ENCODE measurements at places on chromosomes 2 and 18.
A peak's percentile ranks its signal among the peaks of the same experiment; 100 is the strongest.

DNA sequence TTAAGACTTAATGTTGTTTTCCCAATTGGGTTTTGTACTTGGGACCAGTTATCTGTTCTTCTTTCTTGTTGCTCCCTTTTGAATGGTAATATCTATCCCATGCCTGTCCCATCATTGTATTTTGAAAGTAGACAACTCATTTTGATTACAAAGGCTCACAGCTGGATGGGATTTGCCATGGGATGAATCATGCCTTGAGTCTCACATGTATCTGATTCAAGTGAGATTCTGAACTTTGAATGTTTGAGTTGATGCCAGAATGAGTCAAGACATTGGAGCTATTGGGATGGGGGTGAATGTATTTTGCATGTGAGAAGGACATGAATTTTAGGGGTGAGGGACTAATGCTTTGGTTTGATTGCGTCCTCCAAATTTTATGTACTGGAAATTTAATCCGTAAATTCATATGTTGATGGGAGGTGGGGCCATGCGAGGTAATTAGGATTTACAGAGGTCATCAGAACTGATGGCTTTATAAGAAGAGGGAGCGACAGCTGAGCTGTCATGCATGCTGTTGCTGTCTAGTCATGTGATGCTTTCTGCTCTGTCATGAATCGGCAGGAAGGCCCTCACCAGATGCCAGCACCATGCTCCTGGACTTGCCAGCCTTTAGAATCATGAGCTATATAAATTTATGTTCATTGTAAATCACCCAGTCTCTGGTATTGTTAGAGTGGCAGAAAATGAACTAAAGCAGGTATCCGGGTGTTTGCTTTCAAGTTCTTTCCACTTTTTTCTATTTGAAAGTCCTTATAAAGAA is 741.3 kb upstream of the RAB6C start:
- DNase-seq, result no peak

DNA sequence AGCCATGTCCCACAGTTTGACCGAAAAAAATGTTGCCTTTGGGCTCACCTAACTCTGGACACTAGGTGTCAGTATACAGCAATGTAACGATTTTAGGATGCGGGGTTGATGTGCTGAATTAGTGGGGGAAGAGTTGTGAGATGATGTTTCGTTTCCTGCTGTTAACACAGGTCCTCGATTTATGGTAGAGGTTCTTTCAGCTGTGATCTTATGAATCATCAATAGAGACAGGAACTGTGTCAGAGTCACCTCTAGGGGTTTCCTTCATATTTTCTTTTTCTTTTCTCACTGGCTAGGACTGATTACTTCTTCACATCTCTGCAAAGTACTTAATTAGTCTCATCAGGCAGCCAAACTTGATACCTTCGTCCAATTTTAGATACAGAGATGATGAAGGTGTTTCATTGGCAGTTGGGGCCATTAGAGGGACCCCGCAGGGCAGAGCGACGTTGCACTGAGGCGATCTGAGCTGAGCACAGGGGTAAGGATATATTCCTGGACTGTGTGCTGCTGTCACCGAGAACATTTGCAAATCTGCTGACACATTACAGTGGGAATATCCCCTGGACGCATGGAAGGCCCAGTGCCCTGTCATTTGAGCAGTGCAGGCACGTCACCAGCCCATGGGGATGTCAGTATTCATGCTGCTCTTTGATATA is 10.2 kb upstream of the MMADHC start:
- DNase-seq, result peak; percentile 20

DNA sequence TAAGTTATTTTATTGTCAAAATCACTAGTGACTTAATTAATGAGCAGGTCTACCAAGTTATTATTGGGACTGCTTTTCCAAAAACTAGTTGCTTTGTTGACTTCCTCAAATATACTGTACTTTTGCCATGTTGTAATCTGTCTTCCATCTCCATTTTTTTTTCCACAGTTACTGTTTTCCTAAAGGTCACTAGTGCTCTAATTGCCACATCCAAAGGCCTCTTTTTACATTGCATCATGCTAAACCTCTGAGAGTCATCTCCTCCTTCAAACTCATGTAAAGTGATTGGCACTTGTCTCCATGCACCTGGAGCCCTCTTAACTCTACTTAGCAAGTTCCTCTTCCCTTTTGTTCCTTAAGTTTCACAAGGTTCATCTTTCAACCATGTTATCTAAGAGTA is 11.8 kb downstream of the PMAIP1 start:
- DNase-seq, result no peak

- DNase-seq, result peak; percentile 62
These were observed 94.1 kb upstream of the THOC1 start for GRCh38 chr18:361941-362310.

- DNase-seq, result no peak
These were observed 123.4 kb downstream of the MRO start for GRCh38 chr18:50696436-50696835.

GRCh38 chr2:143686585-143687164 is 557.5 kb downstream of the ARHGAP15 start:
- DNase-seq, result no peak

- peak; percentile 67 for DNase-seq
These were observed 38.5 kb downstream of the LPIN1 start for GRCh38 chr2:11784747-11785610.

- no peak for DNase-seq
These were observed 118.1 kb downstream of the NCK2 start for GRCh38 chr2:105862843-105863242.

DNA sequence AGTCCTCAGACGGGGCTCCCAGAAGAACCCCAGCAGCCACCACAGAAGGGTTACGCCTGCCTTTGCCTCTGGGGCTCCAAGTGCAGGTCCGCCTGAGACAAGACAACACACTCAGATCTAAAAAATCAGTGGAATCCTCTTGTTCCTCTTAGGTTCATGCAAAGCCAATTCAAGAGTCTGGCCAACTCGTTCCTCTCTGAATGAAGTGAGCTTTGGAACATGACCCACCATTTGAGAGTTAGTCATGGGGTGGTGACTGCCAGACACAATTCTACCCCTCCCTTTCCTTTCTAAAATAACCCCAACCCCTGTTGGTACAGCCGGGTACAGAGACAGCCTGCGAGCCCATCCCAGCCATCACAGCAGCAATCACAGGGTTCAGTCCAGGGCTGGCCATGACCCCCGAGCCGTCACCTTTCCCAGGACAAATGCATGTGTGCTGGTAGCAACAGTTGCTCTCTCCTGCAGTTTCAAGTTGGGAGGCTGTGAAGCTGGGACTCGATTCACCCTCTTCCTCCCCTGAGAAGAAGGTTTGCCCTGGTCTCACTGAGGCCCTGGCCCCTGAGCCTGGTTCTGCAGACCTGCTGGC is 183.1 kb upstream of the SH3BP4 start:
- no peak for DNase-seq

GRCh38 chr2:113219525-113219888 is 45.7 kb downstream of the PSD4 start:
- DNase-seq, result no peak

DNA sequence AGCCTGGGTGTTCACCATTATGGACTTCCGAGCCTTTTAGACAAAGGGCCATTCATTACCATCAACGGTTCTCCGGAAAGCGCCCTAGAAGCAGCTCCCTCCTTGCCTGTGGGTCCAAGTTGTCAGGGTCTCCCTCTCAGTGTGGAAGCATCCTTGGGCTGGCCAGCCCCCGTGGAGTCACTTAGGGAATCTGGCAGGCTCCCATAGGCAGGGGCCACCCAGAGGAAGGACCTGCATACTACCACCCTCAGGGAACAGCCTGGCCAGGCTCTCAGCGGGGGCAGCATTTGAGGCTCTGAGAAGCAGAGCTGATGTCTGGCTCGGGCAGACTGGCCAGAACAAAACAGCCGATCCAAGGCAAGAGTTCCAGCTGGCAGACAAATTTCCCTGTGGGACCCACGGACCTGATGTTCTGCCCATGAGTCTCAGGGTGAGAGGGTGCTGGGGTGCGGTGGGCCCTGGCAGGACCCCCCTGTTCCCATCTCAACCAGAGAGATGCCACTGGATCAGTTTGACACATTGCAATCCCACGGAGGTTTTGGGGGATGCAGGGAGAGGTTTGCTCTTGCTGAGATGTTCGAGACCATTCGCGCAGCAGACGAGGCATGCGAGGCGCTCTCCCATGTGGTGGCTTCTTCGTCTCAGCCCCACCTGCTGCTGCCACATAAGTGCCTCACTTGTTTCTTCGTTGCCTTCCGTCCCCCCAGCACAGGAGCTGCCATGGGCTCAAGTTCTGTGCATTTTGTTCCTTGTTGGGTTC is 56.9 kb downstream of the ACKR3 start:
- no peak for DNase-seq

DNA sequence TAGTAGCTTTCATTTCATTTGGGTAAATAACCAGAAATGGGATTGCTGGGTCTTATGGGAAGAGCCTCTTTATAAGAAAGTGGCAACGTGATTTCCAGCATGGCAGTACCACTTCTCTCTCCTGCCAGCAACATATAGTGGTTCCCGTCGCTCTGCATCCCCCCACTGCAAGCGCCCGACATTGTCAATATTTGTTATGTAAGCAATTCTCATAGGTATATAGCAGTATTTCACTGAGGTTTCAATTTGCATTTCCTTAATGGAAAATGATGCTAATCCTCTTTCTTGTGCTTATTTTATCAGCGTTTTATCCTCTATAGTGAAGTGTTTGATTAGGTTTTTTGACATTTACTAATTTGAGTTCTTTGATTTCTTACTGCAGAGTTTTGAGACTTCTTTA is 36.0 kb upstream of the FAHD2A start:
- no peak for DNase-seq

DNA sequence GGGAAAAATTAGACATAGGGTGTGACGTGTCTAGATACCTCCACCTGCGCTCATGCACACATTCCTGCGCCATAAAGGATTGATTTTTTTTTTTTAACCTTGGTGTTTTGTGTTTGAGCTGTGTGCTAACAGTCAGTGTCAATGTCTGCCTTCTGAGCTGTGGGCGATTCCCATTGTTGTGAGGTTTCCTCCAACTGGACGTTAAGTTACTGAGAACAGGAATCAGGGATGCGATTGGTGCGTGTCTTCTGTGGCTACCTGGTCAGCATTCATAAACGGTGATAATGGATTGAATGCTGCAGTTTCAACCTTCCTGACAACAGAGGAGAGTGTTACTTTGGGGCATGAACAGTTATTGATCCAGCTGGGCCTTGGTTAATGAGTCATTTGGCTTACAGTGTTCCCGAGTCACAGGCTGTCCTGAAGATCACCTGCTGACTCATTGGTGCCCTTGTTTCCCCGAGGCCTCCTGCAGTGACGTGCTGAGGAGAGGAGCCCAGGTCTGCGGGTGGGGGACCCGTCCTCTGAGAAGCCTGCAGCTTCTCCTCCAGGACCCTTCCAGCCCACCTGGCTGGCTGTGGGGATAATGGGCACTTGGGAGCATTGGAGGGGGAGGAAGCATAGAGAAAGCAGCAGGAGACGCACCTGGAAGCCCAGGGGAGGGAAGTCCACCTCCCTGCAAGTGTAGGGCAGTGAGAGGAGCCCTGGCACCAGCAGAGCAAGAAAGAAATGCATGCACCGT is 25.8 kb upstream of the CABYR start:
- DNase-seq, result peak; percentile 46

GRCh38 chr18:63083020-63083531 is 236.5 kb downstream of the BCL2 start:
- no peak for DNase-seq

DNA sequence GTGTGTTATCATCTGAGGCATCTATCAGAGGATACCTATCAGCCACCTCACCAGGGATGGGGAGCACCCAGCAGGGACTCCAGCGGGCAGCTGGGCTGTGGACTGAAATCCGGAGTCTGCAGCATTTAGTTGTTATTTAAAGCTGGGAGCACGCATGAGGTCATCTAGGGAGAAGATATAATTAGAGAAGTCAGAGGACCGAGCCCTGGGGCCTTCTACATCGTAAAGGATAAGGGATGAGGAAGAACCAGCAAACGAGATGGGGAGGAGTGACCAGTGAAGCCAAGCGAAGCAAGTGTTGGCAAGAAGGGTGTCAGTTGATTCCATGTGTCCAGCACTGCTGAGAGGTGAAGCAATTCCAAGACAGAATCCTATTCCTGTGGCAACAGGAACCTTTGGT is 70.3 kb downstream of the STEAP3 start:
- DNase-seq, result no peak

DNA sequence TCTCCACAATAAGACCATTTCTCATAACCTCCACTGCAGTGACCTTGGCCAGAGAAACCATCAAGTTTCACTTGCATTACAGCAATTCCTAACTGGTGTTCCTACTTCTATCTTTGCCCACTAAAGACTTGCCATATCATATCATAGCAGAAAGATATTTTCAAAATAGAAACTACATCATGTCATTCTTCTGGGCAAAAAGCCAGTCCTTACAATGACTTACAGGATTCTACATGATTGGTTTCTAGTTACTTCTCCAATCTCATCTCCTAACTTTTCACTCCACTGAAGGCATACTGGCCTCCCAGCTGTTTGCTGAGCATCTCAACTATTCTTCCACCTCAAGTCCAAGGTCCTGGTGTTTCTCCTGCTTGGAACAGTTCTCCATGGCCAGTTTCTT is 151.4 kb downstream of the HNMT start:
- DNase-seq, result no peak

GRCh38 chr2:48430528-48431094 is 99.3 kb upstream of the STON1 start:
- no peak for DNase-seq

GRCh38 chr2:107338059-107338458 is 452.1 kb upstream of the ST6GAL2 start:
- no peak for DNase-seq

- DNase-seq, result no peak
These were observed 53.2 kb downstream of the BMPR2 start for GRCh38 chr2:202429164-202429980.

- DNase-seq, result peak; percentile 43
These were observed 5.9 kb downstream of the ATP8B1 start for GRCh38 chr18:57797209-57797651.

DNA sequence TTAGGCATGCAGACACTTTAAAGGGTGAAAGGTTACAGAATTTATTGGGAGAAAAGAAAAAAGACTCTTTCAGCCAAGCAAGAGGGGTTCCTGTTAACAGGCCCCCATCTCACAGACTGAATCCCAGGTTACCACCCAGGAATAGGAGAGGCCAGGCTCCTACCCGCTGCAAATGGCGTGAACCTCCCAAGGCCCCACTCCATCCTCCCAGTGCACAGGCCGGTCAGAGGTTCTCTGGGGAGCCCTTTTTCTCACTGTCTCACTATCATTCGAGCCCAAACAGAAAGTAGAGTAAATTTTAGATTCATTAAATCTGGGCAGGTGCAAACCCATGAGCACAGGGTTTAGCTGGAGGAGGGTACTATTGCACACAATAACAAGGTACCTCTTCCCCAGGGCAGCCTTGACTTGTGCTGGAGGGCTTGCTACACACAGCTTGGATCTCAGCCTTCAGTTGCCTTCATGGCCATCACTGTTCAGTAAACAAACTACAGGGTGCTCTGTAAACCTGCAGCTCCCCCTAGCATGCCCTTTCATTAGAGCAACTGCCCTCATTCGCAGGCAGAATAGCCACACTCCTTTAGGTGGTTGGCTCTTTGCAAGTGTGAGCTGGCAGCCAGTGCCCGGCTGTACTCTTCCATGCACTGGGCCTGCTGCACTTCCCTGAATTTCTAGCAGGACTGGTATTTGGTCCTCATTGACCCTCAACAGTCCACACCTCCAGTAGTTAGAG is 7.3 kb upstream of the PLEK start:
- DNase-seq, result peak; percentile 27

Measured in HuH-7.5 (cell line).